Fibroblast of skin of abdomen (primary cell): ENCODE measurements at places on chromosomes 1 and 21.

DNA sequence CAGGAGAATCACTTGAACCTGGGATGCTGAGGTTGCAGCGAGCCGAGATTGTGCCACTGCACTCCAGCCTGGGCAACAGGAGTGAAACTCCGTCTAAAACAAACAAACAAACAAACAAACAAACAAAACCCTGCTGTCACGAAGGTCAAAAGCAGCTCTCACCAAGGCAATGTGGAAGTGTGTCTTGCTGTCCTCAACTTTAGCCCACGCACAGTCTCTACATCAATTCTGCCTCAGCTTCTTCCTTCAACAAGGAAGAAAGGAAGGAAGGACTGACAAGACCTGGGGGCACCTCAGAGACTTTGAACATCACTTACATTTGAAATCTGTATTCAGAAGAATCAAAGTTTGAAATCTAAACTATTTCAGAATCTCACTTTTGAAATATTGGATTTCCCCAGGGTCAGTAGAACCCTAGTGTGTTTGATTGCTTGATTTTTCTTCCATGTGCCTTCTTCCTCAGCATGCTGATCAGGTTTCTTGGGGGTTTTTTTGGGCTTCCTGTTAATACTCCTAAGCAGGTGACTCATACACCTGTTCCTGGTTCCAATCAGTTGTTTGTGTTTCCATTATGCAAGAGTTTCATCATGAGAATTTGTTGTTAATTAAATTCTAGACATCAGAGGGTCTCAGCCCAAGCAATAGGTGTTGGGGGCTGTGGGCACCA lies 6.5 kb upstream of the CSTB start:
- no peak for DNase-seq

- no peak for DNase-seq
These were observed 18.7 kb upstream of the RRP15 start for GRCh38 chr1:218266356-218266755.

GRCh38 chr1:90144820-90145219 lies 149.9 kb downstream of the ZNF326 start:
- DNase-seq = no peak

- DNase-seq = peak; percentile 36
These were observed at the start of gene CCSAP for GRCh38 chr1:229342656-229343569. Gene CCSAP (minus strand): TSS chr1:229343047. CDS start chr1:229342465, 582 bp downstream.

- DNase-seq = no peak
These were observed 10.0 kb downstream of the NCSTN start for GRCh38 chr1:160353223-160353622.

DNA sequence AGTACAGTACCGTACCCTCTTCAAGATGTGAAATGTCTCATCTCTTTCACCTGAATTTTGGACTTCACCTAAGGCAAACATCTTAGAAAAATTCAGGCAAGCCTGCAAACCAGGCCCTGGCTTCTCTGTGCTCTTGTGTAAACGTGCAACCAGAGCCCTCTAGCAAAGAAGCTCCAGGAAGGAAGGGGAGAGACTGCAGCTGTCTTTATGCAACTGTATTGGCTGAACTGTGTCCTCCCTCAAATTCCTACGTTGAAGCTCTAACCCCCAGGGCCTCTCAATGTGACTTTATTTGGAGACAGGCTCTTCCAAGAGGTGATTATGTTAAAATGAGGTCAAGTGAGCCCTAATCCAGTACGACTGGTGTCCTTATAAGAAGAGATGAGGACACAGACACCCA lies 60.3 kb downstream of the SLC45A1 start:
- no peak for DNase-seq
